AG04450 (cell line): ENCODE measurements at places on chromosomes 5 and 9.

- no peak for DNase-seq
These were observed 204.7 kb downstream of the TTLL11 start for GRCh38 chr9:121888438-121888775.

- DNase-seq, result no peak
These were observed 2.1 kb upstream of the NIPBL start for GRCh38 chr5:36874465-36874864.

DNA sequence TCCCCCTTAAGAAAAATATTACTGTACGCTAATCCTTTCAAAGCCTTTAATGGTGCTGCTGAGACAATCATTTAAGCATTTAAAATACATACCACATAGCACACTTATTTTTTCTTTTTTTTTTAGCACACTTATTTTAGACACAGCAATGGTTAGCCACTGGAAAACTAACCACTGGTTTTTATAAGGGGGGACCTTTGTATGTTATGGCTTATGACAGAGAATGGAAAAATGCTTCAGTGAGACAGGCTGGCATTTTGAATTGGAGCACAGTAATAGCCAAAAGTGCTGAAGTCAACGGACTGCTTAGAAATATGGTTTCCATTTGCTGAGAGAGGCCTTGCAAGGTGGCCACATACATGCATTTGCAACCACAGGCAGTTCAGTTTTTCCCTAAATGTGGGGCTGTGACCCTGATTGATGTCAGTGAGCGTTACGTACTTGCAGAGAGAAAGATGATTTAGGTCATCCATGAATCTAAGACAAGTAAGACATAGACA, 28.5 kb downstream of the AOPEP start:
- DNase-seq, result no peak

- DNase-seq, result no peak
These were observed 56.5 kb downstream of the EXD3 start for GRCh38 chr9:137366445-137366810.

DNA sequence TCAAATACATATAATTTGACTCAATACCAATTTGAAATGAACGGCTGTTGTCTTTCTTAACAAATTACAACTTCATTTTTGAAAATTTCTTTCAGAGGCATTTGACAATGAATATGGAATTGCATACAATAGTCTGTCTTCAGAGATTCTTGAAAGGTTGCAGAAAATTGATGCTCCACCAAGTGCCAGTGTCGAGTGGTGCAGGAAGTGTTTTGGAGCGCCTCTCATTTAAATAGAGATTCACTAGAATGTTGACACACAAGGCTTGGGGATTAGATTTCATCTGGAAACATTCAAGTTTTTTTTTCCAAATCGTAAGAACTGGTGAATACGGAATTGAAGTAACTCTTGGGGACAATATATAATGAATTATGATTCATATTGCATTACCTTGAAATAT, 8.1 kb downstream of the RPS6 start:
- DNase-seq, result no peak

GRCh38 chr5:139651043-139651834, 3.1 kb downstream of the CXXC5 start:
- no peak for DNase-seq

DNA sequence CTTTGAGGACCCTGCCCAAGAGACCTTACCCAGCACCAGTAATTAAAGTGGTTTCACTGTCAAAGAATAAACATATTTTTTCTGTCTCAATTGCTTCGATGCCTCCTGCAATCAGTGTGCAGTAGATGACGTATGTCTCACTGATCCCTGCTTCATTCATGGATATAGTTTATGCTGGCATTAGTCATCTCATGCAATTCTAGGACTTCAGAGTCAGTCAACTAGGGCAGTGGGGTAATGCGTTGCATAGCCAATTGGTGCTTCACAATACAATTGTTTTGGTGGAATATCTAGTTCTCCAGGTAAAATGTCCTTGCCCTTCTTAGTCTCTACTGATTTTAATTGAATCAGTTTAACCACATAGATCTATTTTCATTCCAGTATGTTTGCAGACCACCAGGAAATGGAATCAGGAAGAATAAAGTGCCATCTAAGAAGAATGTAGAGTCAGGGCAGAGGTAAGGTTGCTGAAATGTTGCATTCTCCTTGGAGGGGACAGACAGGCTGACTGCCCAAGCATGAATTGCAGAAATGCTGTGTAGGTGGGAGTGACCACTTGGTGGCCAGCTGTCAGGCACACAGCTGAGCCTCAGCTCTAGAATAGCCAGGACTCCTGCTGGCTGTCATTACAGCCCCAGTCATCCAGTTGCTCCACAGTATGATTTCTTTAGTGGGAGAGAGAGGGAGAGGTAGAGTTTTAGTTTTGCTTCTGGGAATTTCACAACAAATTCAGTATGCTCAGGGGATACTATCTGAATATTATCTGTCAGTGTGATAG, 73.5 kb upstream of the MEGF10 start:
- no peak for DNase-seq

DNA sequence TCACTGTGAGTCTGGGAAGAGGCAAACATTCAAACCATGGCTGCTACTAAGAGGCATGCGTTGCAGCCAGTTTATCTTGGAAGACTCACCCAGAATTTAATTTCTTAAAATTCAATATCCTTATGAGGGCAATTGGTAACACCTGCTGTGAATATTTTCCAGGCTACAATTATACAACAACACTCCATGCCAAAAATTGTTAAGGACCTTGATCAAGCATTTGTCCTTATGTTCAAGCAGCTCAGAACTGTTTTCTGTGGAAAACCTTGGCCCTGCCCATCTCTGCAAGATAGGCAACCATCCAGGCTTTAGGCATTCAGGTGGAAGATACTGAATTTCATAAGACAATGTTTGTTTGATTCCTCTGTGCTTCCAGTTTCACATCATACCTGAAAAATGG, 327.8 kb downstream of the FBXL7 start:
- DNase-seq, result no peak

GRCh38 chr5:63959177-63959982, 2.9 kb downstream of the HTR1A start:
- DNase-seq, result no peak

DNA sequence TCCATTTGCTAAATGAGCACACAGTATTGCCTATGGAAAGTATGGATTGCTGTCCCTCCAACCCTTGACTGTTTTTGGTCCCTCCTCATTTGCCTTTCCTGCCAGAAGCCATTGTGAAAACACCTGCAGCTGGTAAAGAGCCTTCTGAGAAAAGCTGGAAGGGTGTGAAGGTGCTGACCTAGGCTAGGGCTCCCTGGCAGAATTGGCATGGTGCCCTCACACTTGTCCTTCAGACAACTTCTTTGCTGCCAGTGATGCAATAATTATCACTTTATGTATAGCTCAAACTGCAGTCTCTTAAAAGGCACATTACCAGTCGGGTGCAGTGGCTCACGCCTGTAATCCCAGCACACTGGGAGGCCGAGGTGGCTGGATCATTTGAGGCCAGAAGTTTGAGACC, 4.2 kb downstream of the TXNDC15 start:
- DNase-seq, result no peak

- peak; percentile 44 for DNase-seq
These were observed 51.2 kb upstream of the TESK1 start for GRCh38 chr9:35553670-35554543.

DNA sequence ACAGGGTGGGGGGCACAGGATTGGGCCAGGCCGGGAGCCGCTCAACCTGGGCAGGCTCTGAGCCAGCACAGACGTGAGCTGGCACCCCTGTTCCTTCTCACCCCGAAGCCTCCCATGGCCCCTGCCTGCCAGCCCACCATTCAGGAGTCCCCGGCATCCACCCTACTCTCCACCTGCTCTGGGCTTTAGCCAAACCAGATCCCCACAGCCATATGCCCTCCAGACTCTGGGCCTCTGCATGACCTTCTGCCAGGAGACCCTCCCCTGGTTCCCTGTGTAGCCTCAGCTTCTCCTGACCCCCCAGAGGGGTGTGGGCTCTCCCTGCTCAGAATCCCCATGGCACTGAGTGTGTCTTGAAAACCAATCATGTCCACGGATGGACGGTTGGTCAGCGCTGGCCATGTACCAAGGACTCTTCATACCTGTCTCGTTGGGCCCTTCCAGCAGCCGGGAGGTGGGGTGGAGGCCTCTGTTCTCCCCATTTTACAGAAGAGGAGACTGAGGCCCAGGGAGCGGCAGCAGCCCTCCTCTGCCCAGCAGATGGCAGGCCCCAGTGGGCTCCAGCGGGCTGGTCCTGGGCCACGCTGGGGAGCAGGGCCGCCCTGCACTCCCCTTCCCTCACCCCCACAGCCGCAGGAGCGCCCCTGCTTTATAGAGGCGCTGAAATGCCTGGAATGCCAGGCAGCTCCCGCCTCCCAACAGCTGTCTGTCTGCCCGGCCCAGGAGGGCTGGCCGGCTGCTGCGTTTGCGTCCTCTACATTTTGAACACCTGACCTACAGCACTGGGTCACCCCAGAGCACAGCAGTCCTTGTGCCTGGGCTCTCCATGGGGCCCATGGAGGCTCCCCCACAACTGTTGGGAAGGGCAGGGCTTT, 3.5 kb upstream of the MYMK start:
- no peak for DNase-seq

GRCh38 chr9:120905315-120906164, 21.1 kb downstream of the TRAF1 start:
- DNase-seq, result no peak

- DNase-seq, result no peak
These were observed 19.4 kb upstream of the DCP2 start for GRCh38 chr5:112957036-112957808.

DNA sequence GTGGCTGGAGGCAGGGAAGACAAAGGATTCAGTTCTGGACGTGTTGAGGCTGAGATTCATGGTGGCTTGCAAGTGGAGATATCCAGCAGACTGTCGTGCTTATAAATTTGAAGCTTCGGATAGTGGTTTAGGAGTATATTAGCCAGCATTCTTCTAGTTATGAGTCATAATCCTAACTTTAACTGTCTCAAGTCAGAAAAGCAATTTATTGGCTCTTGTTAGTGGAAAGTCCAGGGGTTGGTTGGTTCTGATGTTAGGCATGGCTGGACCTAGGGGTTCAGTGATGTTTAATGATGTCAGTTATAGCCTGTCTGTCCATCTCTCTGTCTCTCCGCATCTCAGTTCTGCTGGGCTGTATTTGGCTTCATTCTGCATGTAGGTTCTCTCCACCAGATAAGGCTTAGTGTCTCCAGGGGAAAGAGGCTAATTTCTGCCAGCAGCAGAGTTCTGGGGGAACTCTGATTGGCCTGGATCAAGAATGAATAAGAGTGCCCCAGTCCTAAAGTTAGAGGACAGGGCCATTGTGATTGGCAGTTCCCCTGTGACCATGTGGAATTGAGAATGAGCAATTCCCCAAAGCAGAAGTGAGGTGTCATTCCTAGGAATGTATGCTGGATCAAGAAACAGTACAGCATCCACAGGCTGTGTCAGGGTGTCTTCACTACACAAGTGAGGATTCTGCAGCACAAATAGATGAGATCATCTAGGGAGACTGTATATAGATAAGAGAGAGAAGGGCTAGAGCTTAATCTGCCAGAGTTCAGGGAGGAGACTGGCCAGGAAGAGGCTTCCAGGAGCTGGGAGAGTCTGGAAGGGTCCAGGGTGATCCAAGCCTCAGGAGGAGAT, 72.9 kb upstream of the SHB start:
- peak; percentile 33 for DNase-seq

- no peak for DNase-seq
These were observed 1.3 kb downstream of the PCDHGC3 start for GRCh38 chr5:141477044-141477575.
